ENCODE measurements at places on chromosomes 13 and 19. TPM values are rescaled to one million over a fixed set of nuclear protein-coding genes. Genes with fewer than 3 reads are reported as not detected.

NFILZ gene
- not detected for total RNA-seq

MIER2 gene
- total RNA-seq: 49.6 TPM

SLC15A1 gene
- 1.1 TPM for total RNA-seq

DGKH gene
- 4.2 TPM for total RNA-seq

MCEMP1 gene
- not detected for total RNA-seq

DNA sequence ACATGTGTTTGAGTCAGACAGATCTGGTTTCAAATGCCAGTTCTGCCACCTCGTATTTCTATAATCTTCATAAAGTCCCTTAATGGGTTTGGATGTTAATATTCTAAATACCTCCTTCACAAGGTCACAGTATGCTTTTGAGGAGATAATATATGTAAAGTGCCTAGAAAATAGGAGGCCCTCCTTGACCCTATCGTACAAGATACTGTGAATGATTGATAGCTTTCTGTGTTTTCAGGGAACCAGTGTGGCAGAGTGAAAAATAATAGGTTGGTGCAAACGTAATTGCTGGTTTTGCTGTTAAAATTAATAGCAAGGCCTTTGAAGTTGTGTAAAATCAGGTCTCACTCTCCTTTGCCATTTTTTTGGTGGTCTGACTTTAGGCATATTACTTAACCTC lies 77.5 kb upstream of the SCEL start:
- no peak for DNase-seq

DNA sequence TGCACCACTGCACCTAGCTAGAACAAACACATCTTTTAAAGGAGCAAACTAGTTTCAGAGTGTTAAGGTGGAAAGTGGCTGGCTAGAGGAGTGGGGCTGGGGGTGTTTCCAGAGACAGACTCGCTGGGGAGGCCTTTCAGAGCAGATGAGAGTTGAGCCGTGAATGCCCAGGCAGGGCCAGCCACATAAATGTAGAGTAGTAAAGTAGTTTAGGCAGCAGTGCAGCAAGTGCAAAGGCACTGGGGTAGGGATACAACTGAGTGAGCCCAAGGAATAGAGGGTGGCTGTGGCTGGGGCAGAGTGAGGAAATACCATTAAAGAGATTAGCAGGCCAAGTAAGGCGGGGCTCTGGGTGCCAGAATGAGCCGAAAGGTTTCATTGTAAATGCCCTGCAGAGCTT lies 72.0 kb downstream of the ALOX5AP start:
- DNase-seq: no peak

DNA sequence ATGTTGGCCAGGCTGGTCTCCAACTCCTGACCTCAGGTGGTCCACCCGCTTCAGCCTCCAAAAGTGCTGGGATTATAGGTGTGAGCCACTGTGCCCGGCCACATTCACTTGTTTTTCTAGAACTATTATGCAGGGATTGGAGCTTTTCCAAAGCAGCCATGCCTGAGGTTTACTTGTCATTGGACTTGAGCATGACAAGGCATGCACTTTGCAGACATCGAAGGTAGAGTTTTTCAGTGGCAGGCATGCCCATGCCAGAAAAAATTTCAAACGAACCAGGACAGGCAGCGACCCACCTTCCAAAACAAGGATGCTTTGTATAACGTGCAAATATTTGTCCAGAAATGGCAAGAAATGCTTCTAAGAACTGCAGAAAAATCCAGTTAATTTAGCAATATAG lies 17.7 kb downstream of the PNMA8A start:
- DNase-seq: no peak

DNA sequence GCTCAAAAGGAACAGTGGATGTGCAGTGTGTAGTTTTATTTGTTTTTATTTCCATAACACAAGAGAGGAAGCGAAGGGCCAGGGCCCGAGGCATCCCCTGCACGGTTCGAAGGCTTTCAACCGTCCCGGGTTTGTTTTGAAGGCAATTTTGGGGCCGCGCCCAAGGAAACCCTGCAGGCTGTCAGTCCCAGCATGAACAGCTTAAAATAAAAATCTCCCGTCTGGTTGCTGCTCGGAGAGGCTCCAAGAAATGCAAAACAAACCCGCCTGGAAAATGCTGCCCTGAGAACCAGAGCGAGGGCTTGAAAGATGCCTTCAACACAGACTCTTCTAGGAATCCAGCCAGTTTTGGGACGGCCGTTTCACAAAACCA lies 16.0 kb downstream of the LSM4 start:
- DNase-seq: no peak

- no peak for DNase-seq
Measured at GRCh38 chr13:51541809-51542258, 42.4 kb upstream of the WDFY2 start.

DNA sequence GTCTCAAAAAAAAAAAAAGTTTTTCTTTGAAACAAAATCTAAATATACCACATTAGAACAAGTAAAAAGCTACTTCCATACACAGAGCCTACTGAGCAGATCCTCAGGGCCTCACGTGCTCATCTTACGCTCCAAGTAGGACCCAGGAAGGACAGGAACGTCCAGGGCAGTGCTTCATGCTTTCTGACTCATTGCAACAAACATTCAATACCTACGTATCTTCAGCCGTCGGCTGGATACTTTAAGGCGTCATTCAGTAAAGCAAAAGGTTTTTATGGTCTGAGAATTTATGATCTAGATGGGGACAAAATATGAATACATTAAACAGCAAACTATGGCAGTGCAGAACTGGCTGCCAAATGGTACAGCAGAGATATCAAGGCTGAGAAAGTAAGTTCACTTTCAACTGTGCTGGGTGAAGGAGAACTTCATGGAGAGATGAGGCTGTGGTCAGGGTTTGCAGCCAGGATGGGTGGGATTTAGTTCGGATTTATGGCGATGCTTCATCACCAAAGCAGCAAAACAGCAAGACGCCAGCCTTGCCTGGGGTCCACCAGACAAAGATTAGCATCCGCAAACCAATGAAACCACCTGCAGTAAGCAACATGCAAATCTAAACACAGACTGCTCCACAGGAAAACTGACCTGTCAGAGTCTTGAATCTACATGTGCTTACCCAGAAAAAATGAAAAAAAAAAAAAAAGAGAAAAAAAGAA lies 20.5 kb downstream of the CARS2 start:
- DNase-seq: no peak

GRCh38 chr13:83503424-83503823 lies 378.9 kb downstream of the SLITRK1 start:
- DNase-seq: no peak
